CD14-positive monocyte (primary cell): ENCODE measurements at places on chromosomes 16 and 17. TPM values are rescaled to one million over a fixed set of nuclear protein-coding genes. Genes with fewer than 3 reads are reported as not detected.

- H3K27ac ChIP-seq = peak overlapping the region; percentile 72
- peak; percentile 55 for DNase-seq
- peaks cover 4% of the 10 kb centered on the region for H3K36me3 ChIP-seq
- no peaks in the 10 kb centered on the region for H3K27me3 ChIP-seq
- H3K4me1 ChIP-seq = peaks cover 31% of the 10 kb centered on the region
Observed at GRCh38 chr16:30875871-30876801, 17.7 kb downstream of the BCL7C start.

- H3K36me3 ChIP-seq = no peaks in the 10 kb centered on the region
- DNase-seq = no peak
- H3K4me1 ChIP-seq = peaks cover 3% of the 10 kb centered on the region
- H3K27me3 ChIP-seq = peaks cover 39% of the 10 kb centered on the region
- H3K27ac ChIP-seq = no peak within 1 kb of the TSS
Observed at GRCh38 chr16:66918803-66919568, at the start of gene CDH16. Gene CDH16 (minus strand): TSS chr16:66918885. CDS start chr16:66918065, 820 bp downstream.

DNA sequence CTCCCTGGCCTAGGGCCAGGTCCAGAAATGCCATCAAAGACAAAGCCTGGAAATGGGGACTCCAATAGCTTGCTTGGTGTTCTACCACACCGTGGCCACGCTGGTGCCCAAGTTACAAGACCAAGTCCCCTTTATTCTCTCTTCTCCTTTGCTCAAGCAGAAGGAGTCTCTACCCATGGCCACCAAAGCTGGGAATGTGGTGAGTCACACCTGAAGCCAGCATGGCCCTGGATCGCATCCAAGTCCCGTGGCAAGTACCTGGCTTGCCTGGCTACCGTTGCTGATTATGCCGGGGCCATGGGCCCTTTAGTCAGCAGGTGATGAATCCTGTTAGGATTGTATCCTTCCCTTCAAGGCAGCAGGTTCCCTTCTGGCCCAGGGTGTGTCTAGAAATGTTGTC lies 260.0 kb downstream of the HAPSTR1 start:
- H3K27me3 ChIP-seq = no peaks in the 10 kb centered on the region
- H3K36me3 ChIP-seq = no peaks in the 10 kb centered on the region
- no peak for DNase-seq
- H3K4me3 ChIP-seq = no peak overlapping the region
- H3K27ac ChIP-seq = no peak overlapping the region

GRCh38 chr17:47373002-47373401 lies 49.2 kb downstream of the EFCAB13 start:
- no peak overlapping the region for H3K27ac ChIP-seq
- H3K4me1 ChIP-seq = no peaks in the 10 kb centered on the region
- H3K4me3 ChIP-seq = no peak overlapping the region
- no peaks in the 10 kb centered on the region for H3K36me3 ChIP-seq

GRCh38 chr16:53651357-53651756 lies 52.3 kb downstream of the RPGRIP1L start:
- no peaks in the 10 kb centered on the region for H3K27me3 ChIP-seq
- H3K4me3 ChIP-seq = no peak overlapping the region
- no peaks in the 10 kb centered on the region for H3K36me3 ChIP-seq
- no peak for DNase-seq

Gene SLC5A2
- not detected for polyA plus RNA-seq

Gene PDK2
- polyA plus RNA-seq = 15.9 TPM

GRCh38 chr17:48195910-48196309 lies 88.3 kb downstream of the SNX11 start:
- H3K36me3 ChIP-seq = no peaks in the 10 kb centered on the region
- peaks cover 10% of the 10 kb centered on the region for H3K27me3 ChIP-seq
- H3K4me3 ChIP-seq = no peak overlapping the region

GRCh38 chr17:64180089-64181073 lies 50.4 kb upstream of the ERN1 start:
- peak overlapping the region; percentile 94 for H3K27ac ChIP-seq
- H3K4me3 ChIP-seq = peak overlapping the region; percentile 50
- DNase-seq = peak; percentile 88
- no peaks in the 10 kb centered on the region for H3K36me3 ChIP-seq

DNA sequence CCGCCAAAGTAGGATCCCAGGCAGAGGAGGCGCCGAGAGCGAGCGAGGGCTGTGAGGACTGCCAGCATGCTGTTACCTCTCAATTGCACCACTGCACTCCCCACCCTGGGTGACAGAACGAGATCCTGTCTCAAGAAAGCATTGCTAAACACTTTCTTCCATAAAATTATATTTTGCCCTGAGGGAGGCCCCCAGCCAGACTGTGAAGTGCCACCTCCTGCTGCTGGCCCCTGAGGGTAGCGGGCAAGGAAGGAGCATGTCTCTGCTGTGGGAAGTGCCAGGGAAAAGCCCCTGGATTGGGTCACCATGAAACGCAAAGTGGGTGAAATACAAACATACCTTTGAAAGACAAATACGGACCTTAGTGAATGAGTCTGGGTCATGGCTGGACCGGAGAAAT lies 78.0 kb upstream of the AMZ2 start:
- no peak overlapping the region for H3K4me3 ChIP-seq
- H3K36me3 ChIP-seq = no peaks in the 10 kb centered on the region

DNA sequence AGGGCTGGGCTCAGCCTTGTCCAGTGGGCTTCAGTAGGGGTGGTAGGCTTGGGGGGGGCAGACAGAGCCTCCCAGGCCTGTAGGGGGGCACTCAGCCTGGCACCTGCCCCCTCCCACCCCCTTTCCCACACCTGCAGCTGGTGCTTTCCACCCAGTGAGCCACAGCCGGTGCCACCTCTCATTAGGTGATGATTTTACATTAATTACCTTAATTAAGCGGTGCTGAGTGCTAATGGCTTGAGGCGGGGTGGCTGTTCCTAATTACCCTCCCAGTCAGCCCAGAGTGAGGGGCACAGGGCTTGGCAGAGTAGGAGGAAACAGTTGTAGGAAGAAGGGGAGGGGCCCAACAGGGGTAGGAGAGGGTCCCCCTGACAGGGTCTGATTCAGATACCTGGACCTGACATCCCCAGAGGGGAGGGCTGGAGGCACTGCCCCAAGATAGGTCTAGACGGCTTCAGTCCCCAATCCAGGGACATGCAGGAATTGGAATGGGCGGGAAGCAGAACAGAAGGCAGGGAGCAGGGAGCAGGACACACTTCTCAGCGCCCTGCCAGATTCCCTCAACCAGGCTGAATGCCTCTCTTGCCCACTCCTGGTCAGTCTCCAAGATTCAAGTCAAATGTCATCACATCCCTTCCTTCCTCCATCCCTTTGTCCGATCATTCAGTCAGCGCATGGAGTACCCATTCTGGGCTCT lies 26.5 kb upstream of the PHF12 start:
- DNase-seq = no peak
- no peak overlapping the region for H3K27ac ChIP-seq
- H3K27me3 ChIP-seq = no peaks in the 10 kb centered on the region

DNA sequence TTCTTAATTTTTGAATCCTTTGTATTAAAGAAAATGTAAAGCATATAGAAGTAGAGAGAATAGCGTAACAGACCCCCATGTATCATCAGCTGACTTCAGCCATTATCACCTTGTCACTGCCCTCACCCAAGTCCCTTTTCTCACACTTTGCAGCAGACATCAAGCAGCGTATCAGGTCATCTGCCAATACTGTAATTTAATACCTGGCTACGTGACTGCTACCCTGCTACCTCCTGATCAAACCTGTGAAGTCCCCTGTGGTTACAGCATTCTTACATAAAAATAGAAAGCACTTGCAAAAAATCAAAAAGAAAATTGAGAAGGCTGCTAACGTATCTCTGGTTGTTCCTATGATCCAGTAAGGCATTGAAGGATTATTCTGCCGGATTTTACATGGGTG lies 96.4 kb downstream of the PLCG2 start:
- H3K36me3 ChIP-seq = peaks cover 84% of the 10 kb centered on the region
- no peaks in the 10 kb centered on the region for H3K27me3 ChIP-seq
- no peak overlapping the region for H3K4me3 ChIP-seq
- H3K27ac ChIP-seq = no peak overlapping the region
- no peak for DNase-seq

Gene LAT
- 21.0 and 25.2 TPM in 2 replicates for polyA plus RNA-seq

GRCh38 chr17:71184716-71185115 lies 936.1 kb upstream of the SOX9 start:
- no peak overlapping the region for H3K27ac ChIP-seq
- H3K27me3 ChIP-seq = no peaks in the 10 kb centered on the region
- H3K4me1 ChIP-seq = no peaks in the 10 kb centered on the region

Gene TAT
- polyA plus RNA-seq = not detected in 2 replicates

Gene PRR15L
- not detected for polyA plus RNA-seq

Gene CNP
- 19.0 and 20.4 TPM in 2 replicates for polyA plus RNA-seq

- H3K36me3 ChIP-seq = no peaks in the 10 kb centered on the region
- peak; percentile 6 for DNase-seq
- H3K27ac ChIP-seq = peak overlapping the region; percentile 70
- peak overlapping the region; percentile 85 for H3K4me3 ChIP-seq
Observed at GRCh38 chr17:80453998-80454556, 22.3 kb downstream of the NPTX1 start.

GRCh38 chr17:49577650-49577934 lies 1.9 kb downstream of the NXPH3 start:
- H3K4me3 ChIP-seq = no peak overlapping the region
- H3K27ac ChIP-seq = no peak overlapping the region
- no peaks in the 10 kb centered on the region for H3K36me3 ChIP-seq
- H3K27me3 ChIP-seq = peaks cover 53% of the 10 kb centered on the region
- no peak for DNase-seq

DNA sequence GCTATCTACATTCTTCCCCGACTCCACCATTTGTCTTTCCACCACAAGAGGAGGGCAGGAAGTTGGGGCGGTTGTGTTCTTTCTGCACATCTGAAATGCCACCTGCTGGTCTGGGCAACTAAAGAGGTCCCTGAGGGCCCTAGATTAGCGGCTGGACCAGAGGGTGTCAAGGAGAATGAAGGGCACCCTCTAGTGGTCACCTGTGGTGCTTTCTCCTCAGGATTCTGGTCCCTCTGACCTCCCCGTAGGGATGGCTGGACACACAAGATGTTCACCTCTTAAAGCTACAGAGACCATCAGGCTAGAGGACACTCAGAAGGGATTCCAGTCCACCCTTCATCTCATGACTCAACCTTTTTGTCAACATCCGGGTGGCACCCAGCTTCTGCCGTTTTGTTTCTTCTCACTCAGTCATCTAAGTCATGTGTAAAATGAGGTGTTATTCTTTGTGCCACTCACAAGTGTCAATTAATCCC lies 2.9 kb upstream of the SCIMP start:
- H3K4me1 ChIP-seq = peaks cover 50% of the 10 kb centered on the region
- H3K27me3 ChIP-seq = no peaks in the 10 kb centered on the region
- H3K36me3 ChIP-seq = no peaks in the 10 kb centered on the region
- peak; percentile 74 for DNase-seq
- no peak overlapping the region for H3K4me3 ChIP-seq
- no peak overlapping the region for H3K27ac ChIP-seq

Gene ZG16
- not detected for polyA plus RNA-seq

Gene HASPIN
- polyA plus RNA-seq = not detected

DNA sequence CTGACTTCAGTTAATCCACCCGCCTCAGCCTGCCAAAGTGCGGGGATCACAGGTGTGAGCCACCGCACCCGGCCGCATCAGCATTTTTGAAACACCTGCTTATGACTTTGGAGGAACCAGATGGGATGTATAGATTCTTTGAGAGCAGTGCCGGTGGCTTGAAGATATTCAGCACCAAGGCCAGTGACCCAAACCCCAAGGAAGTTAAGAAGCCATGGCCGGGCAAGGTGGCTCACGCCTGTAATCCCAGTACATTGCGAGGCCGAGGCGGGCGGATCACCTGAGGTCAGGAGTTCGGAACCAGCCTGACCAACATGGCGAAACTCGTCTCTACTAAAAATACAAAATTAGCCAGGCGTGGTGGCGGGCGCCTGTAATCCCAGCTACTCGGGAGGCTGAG lies 43.9 kb downstream of the TRARG1 start:
- no peaks in the 10 kb centered on the region for H3K4me1 ChIP-seq
- peaks cover 6% of the 10 kb centered on the region for H3K27me3 ChIP-seq
- no peak overlapping the region for H3K4me3 ChIP-seq
- no peak for DNase-seq
- no peak overlapping the region for H3K27ac ChIP-seq

Gene KRT32
- not detected for polyA plus RNA-seq

Gene CES5A
- not detected for polyA plus RNA-seq

DNA sequence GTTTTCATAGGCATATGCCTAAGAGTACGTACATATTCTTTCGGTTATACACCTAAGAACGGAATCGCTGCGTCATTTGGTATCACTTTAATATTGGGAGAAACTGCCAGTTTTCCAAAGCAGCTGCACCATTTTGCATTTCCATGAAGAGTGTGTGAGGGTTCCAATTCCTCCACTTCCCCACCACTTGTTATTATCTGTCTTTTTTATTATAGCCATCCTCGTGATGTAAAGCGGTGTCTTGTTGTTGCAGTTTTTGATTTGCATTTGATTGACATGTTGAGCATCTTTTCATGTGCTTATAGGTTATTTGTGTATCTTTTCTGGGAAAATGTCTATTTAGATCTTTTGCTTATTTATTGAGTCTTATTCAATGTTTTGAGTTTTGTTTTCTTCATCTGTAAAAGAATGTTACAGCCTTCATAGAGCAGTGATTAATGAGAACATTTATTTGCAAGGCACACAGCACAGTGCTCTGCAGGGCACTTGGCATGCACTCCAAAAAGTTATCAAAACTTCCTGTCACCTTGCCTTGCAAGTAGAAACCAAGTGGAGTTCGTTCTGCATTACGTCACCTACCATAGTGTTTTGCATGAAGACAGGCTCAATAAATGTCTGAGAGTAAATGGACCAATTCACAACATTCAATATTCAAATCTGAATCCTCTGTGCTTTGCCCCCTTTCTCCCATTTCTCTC lies 26.6 kb upstream of the ST6GALNAC1 start:
- DNase-seq = no peak
- peaks cover 12% of the 10 kb centered on the region for H3K4me1 ChIP-seq
- H3K27me3 ChIP-seq = no peaks in the 10 kb centered on the region
- no peaks in the 10 kb centered on the region for H3K36me3 ChIP-seq
- H3K27ac ChIP-seq = no peak overlapping the region
- no peak overlapping the region for H3K4me3 ChIP-seq

GRCh38 chr16:67169642-67170167 lies 633 bp upstream of the NOL3 start:
- peaks cover 63% of the 10 kb centered on the region for H3K27me3 ChIP-seq
- no peaks in the 10 kb centered on the region for H3K36me3 ChIP-seq
- peaks cover 66% of the 10 kb centered on the region for H3K4me1 ChIP-seq
- peak overlapping the region; percentile 28 for H3K4me3 ChIP-seq
- H3K27ac ChIP-seq = no peak overlapping the region

GRCh38 chr16:2987286-2987685 lies 7.0 kb upstream of the PKMYT1 start:
- H3K4me3 ChIP-seq = no peak overlapping the region
- peaks cover 4% of the 10 kb centered on the region for H3K4me1 ChIP-seq
- no peaks in the 10 kb centered on the region for H3K27me3 ChIP-seq
- H3K36me3 ChIP-seq = no peaks in the 10 kb centered on the region
- no peak for DNase-seq

Gene NRN1L
- 0.50 TPM for polyA plus RNA-seq
